Glomerular endothelial cell (primary cell): ENCODE measurements at places on chromosomes 11 and 22.

GRCh38 chr11:61147791-61148620, 13.2 kb downstream of the VPS37C start:
- DNase-seq: no peak

DNA sequence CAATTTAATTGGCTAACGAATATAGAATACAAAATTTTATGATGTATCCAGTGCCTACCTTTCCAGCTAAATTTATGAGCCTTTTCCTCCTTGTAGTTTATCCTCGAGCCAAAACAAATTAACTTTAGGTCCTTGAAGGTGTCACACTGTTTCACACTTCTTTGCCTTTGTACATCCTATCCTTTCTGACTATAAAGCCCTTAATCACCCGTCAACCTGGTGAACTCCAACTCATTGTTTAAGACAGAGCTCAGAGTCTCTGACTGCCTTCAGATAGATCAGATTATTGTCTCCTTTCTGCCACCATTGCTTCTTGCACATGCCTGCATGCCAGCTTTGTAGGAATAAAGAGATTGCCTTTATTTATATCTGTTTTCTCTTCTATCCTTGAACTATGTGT, 58.8 kb downstream of the CNTN5 start:
- DNase-seq: no peak

DNA sequence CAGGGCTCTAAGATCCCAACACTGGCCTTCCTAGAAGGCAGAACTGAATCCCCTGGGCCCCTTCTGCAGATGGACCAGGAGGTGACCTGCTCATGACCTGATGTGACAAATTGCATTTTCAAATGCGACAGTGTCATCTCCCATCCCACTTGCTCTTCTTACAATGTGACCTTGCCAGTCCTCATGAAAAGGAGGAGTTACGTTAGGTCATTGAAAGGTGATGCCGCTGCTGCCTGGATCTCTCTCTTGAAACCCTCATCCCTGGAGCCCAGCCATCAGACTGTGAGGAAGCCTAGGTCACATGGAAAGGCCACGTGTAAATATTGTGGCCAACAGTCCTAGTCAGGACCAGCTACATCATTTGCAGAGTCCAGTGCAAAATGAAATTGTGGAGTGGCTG, 5.7 kb upstream of the C1QTNF4 start:
- no peak for DNase-seq

GRCh38 chr11:3995949-3996554, 98.5 kb upstream of the RRM1 start:
- peak; percentile 48 for DNase-seq

DNA sequence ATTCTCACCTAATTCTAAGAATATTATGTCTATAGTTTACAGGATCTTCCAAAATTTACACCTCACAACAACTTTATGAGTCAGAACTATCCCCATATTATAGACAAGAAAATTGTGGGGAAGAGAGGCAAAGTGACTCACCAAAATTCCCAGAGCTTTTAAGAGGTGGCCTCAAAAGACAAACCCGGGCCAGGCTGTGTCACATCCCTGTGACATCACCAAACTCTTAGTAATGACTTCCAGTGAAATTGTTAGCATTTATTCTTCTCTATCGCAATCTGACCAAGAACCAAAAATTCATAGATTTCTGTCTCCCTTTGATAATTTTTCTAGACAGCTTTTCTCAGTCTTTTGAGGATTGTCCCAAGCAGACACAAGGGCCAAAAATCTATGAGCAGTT, 134.3 kb downstream of the SNX19 start:
- DNase-seq: no peak

DNA sequence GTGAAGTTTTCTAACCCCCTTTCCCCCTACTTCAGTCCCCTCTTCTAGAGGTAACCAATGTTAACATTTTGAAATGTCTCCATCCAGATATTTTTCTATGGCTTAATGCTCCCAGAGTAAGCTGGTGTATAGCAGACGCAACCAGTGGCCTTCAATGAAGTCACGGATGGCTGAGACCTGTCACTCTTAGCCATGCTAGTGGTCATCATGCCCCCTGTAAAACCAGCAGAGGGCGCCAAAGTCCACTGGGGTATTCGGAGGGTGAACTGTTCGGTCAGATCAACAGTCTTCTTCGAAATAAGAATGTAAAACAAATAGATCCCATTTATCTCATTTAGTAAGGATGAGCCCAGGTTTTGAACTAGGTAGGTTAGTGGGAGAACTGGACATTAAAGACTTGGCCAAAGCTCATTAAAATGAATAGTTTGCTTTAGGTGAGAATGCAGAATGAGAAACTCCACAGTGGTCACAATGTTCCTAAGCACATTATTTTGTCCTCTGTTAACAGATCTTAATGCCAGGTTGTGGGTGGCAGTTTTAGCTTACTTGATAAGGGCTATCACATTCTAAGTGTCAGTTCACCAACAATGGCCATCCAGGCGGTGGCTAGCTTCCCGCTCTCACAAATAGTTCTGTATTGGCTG, 8.6 kb upstream of the MMP8 start:
- DNase-seq: no peak

GRCh38 chr11:116581349-116581748, 191.4 kb downstream of the BUD13 start:
- DNase-seq: no peak

DNA sequence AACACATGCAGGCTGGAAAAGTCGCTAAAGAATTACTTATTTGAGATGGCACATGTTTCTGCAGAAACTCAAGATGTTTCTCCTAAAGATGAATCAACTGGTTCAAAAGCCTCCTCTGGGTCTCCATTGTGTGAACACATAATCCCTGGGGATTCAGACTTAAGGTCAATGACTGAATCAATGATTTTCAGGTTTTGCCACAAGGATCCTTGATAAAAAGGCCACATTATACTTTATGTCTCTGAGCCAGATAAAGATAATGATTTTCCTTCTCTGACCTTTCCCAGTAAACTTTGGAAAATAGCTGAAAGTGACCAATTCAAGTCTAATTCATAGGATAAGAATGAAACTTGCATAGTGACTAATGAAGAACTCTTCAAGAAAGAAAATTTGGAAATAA, 2.3 kb upstream of the XKR3 start:
- DNase-seq: no peak

GRCh38 chr11:64762674-64763525, 3.1 kb upstream of the PYGM start:
- no peak for DNase-seq

DNA sequence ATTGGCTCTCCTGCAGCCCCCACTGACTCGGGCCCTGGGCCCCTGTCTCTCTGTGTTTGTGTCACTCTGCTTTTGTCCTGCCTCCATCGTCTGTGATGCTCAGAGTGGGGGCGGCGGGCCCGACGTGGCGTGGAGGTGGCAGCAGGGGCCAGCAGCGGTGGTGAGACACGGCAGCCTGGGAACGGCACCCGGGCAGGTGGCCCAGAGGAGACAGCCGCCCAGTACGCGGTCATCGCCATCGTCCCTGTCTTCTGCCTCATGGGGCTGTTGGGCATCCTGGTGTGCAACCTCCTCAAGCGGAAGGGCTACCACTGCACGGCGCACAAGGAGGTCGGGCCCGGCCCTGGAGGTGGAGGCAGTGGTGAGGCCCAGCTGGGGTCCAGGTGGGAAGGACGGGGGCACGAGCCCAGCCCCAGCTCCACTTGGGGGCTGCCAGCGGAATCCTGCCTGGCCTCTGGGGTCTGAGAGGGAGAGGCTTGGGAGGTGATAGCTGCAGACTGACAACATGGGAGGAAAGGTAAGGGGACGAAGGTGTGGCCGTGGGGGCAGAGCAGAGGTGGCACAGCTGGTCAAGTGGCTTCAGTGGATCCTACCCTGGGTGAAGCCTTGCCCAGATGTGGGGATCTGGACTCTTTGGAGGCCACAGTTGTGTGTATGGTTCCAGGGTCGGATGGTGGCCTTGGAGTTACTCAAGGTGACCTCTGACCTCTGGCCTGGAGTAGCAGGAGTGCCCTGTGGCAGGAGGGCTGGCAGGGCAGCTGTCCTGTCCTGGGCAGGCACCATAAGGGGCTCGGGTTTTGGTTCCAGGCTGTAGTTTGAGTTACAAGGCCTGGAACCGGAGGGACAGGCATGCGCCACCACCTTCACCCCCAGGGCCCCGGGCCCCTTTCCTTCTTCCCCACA, 16.2 kb downstream of the RELT start:
- DNase-seq: no peak

DNA sequence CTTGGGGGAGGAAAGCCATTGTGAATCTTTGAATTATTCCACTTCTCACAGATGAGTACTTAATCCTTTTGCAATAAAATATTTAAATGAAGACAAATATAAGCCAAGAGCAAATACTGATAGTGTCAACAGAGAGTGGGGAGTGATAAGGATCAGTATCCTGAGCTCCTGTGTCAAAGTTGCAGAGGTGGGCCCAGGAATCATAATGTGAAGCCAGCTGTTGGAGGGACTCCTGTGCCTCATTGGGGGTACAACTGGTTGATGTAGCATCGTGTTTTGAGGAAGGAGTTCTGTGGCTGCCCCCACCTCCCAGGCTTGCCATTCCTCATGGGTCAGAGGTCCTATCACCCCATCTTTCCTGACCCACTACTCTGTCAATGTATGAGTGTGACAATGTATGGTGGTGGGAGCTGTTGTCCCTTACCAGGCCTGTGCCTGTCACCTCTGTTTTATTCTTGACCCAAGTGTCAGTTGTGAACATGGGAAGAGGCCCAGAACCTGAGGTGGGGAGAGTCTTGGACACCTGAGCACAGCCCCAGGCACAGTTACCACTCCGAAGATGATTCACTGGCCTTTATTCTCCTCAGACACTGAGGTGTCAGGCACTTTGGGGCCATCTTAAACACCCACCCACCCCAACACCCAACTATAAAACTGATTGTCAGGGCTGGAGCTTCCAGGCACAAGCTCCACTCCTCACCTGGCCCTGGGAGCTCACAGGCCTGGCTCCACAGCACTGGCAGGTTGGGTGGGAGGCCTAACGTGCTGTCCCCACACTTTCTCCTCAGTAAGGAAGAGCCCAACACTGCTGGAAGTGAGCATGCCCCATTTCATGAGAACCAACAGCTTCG, 38.4 kb downstream of the KCNQ1OT1 start:
- DNase-seq: no peak

GRCh38 chr11:125381499-125382044, 114.5 kb downstream of the FEZ1 start:
- no peak for DNase-seq

- no peak for DNase-seq
Measured at GRCh38 chr11:128497061-128497775, 90.1 kb downstream of the ETS1 start.

- DNase-seq: no peak
Measured at GRCh38 chr22:22248878-22249277, 4.3 kb downstream of the VPREB1 start.

DNA sequence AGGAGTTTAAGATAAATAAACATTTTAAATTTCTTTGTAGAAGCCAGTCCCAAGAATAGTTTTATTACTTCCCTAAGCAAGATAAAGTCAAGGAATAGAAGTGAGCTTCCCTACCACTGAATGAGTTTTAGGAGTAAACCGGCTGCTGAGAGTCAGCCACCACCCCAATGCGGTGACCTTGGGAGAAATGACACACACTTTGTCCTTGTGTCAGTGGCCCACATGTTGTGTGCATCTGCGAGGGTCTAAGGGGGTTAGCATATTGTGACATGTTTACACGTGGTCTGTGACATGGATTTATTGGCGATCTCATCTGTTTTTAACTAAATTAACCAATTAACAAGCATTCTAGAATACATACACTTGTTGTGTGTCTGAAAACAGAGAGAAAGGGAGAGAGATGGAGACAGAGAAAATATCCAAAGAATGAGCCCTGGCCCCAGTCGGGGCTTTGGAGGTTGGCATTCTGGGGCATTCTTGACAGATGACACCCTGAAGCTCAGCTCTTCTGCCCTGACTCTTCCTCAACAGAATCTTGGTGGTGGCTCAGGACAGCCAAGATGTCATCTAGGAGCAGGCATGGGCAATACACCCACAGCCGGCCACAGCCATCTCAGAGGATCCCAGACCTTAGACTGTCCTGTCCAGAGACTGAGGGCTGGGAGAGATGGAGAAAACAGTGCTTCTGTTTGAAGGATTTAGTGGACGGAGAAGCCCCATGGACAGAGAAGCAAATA, 29.7 kb upstream of the TMPRSS4 start:
- no peak for DNase-seq

- DNase-seq: no peak
Measured at GRCh38 chr11:77517753-77518152, 43.9 kb upstream of the PAK1 start.

GRCh38 chr11:121082670-121083069, 18.4 kb upstream of the TECTA start:
- no peak for DNase-seq

DNA sequence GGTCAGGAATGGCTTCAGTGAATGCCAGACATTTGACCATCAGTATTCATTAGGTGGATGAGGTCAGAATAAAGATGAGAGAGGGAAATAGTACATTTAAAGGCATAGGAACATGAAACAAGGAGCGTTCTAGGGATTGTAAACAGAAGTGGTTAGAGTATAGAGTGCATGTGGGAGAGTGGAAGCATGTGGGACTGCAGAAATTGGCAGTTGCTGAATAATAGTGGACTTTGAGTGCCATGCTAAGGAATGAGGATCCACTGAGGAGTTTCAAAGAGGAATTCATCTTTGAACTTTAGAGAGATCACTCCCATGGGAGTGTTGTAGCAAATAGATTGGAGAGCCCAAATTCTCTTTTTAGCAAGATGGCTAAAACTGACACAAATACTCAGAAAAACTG, 7.9 kb downstream of the RNF169 start:
- DNase-seq: no peak

DNA sequence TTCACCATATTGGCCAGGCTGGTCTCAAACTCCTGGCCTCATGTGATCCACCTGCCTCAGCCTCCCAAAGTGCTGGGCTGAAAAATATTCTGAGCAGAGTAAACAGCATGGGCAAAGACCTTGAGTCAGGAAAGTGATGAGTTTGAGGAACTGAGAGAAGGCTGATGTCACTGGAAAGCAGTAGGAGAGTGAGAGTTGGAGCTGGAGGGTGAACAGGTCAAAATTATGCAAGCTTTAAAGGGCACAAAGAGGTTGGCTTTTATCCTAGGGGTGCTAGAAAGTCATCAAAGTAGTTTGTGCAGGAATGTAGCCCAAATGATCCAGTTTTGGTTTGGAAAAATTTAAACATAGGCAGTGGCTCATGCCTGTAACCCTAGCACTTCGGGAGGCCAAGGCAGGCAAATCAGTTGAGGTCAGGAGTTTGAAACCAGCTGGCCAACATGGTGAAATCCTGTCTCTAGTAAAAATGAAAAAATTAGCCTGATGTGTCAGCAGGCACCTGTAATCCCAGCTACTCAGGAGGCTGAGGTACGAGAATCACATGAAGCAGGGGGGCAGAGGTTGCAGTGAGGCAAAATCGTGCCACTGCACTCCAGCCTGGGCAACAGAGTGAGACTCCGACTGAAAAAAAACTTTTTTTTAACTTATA, 44.7 kb upstream of the CXCR5 start:
- DNase-seq: no peak

DNA sequence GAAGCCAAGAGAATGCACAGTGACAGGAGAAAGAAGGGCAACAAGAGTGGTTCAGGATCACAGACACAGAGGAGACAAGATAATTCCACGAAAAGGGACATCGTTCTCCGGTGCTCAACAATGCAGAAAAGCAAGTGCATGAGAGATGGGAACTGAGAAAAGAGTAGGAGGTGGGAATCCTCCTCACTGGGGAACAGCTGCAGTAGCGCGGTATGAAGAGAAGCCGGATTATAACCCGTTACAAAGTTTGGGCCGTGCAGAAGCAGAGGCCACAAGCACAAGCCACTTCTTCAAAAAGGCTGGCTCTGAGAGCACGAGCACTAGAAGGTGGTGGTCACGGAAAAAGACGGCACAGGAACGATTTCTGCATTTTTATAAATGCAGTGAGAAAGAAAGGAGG, 114.2 kb upstream of the BID start:
- no peak for DNase-seq

- DNase-seq: no peak
Measured at GRCh38 chr22:22770280-22770871, 117.2 kb upstream of the IGLL5 start.
